ENCODE measurements at places on chromosomes 1 and 21.
A peak's percentile ranks its signal among the peaks of the same experiment; 100 is the strongest.

DNA sequence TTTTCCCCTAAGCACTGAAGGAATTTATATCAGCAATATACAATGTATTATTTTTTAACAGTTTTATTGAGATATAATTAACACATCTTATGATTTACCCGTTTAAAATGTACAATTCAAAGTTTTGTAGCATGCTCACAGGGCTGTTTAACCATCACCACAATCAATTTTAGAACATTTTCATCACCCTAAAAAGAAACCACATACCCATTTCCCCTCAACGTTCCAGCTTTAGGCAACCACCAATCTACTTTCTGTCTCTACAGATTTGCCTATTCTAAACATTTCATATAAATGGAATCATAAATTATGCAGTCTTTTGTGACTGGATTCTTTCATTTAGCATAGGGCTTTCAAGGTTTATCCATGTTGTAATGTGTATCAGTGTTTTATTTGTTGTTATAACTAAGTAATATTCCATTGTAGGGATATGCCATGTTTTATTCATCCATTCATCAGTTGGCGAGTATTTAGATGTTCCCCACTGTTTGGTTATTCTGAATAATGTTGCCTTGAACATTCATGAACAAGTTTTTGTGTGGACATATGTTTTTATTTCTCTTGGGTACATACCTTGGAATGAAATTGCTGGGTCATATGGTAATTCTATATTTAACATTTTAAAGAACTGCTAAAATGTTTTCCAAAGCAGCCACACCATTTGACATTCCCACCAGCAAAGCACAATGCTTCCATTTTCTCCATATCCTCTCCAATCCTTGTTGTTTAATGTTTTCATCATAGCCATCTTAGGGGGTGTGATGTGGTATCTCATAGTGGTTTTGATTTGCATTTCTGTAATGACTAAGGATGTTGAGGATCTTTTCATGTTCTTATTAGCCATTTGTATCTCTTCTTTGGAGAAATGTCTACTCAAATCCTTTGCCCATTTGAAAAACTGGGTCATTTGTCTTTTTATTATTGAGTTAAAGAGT lies 188.5 kb downstream of the TM2D1 start:
- DNase-seq: no peak

DNA sequence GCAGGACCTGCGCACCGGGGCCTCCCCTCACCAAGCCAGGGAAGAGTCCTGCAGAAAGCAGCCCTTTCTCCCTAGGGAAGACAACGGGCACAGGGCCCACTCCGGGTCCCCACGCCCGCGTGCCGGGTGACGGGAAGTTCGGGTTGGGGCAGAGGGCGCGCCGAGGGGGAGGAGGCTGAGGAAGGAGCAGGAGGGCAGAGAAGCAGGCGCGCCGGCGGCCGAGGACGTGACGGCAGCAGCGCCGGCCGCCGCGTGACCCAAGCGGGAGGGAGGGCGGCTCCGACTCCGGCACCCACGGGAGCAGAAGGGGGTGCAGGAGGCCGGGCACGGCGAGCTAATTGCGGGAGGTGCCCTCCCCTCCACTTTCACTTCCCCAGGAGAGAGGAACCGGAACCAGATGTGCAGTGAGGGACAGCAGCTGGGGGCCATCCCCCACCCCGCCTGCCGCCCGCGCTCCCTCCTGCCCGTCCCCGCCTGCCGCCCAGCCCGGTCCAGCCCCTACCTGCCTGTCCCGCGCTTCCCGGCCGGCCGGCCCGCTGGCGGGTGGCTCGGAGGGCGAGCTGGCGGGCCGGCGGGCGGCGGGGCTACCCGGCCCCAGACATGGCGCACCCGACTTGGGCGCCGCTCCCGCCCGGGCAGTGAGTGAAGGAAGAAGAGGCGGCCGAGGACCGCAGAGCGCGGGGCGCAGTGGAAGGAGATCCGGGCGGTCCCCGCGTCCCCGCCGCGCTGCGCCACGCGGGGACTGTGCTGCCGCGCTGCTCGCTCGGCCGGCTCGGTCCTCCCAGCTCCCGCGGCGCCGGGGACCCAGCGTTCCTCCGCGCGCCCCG lies 510 bp downstream of the DENND4B start:
- DNase-seq: peak; percentile 64

- no peak for DNase-seq
Observed at GRCh38 chr1:159829273-159829634, 2.6 kb downstream of the SLAMF8 start.

DNA sequence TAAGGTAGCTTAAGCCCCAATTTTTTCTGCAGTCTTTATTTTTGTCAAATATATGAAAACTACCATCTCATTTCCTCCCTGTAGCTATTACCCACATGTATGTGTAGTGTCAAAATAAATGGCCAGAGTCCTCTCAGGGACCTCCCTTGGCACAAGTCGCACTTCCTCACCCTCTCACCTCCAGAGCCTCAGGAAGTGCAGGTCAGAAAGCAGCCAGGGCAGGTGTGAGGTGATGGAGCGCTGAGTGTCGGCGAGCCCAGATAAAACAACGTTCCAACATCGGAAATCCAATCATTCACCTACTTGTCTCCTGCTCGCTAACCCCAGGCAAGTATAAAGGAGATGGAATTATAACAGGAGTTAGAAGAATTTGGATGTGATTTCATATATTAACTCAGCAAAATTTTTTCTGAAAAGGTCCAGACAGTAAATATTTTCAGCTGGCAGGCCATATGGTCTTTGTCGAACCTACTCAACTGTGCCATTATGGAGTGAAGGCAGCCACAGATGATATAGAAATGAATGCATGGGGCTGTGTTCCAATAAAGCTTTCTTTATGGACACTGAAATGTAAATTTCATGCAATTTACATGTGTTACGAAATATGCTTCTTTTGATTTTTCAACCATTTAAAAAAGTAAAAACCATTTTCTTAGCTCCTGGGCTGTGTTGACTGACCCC lies 76.8 kb upstream of the ERG start:
- DNase-seq: no peak

DNA sequence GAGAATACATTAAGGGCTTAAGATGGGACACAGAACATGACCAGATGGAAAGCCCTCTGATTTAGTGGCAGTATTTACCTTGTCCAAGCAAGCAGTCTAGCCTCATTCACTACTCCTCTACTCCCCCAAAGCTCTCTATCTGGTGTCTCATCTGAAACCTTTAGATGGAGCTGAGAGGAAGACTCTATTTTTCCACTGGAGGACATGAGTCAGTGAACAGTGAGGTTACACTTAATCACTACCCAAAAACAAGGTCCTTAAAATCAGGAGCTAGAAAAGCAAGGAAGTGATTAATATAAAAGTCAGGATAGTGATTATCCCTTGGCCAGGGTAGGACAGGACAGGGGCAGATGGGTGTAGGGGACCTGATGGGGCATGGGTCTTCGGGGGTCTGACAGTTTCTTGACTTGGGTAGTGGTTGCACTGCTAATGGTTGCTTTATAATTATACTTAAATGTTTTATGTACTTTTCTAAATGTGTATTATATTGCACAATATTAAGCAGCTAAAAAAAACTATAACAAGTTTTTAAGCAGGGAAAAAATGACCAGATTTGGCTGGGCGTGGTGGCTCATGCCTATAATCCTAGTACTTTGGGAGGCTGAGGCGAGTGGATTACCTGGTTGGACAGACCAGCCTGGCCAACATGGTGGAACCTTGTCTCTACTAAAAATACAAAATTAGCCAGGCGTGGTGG lies 3.0 kb downstream of the PTPN22 start:
- no peak for DNase-seq

DNA sequence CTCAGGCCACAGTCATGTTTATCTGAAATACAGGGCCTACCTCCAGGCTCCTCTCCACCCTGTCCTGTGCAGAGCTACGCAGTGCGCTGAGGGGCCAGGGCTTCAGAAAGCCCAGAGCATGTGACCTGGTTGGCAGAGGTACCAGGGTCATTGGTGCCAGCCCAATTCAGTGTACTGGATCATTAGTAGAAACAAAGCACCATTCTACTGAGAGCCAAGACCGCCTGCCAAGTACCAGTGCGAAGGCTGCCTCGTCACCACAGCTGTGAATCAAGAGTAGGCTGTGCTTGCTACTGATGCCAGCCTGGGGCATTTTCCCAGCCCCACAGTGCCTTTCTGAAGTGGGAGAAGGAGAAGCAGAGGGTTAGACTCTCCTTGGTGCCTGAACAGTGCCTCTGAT lies 59.8 kb downstream of the CAPN9 start:
- no peak for DNase-seq

GRCh38 chr1:227390525-227390924 lies 72.2 kb upstream of the CDC42BPA start:
- no peak for DNase-seq

DNA sequence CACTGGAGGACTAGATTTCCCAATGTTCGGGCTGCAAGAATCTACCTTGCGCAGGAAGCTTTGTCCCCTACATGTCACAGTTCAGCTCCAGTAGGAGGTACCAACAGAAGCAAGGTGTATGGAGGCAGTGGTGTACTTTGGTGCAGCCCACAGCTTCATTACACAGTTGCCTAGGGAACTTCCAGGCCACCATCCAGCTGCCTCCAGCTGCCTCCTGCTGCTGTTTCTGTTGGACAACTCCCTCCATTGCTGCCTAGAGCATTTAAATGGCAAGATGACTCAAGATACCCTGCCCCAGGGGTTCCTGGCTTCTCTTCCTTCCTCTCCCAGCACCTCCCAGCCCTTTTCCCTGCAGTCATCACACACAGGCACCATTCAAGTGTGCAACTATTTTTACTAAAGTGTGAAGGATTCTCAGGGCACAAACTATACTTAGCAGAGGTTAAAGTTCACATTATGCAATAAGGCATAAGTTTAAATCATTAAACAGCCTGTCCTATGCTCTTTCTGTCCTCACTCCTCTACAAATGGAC lies 39.0 kb upstream of the ATP1A1 start:
- no peak for DNase-seq

DNA sequence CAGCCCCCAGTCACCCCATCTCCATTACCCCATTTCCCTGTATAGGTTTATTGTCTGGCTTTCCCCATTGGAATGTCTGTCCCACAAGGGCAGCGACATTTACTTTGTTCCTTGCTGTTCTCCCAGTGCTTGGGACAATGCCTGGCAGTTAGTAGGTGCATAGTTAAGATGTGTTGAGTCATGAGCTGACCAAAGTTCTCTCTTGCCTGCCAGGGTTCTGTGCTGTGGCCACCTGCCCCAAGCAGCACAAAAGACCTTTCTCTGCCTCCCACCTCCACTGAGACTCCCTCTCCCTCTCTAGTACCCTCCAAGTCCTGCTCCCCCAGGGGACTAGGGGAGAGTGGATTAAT lies 40.0 kb downstream of the TMCO4 start:
- DNase-seq: no peak

- no peak for DNase-seq
Observed at GRCh38 chr1:91057784-91058183, 35.9 kb upstream of the ZNF644 start.

GRCh38 chr1:162069334-162070093 lies at the start of gene NOS1AP:
NOS1AP (plus strand) TSS chr1:162069691; CDS start chr1:162070178, 487 bp downstream.
- DNase-seq: peak; percentile 58

GRCh38 chr1:55869065-55869464 lies 653.9 kb upstream of the USP24 start:
- DNase-seq: no peak

GRCh38 chr1:78950826-78951225 lies 55.7 kb downstream of the ADGRL4 start:
- DNase-seq: no peak

DNA sequence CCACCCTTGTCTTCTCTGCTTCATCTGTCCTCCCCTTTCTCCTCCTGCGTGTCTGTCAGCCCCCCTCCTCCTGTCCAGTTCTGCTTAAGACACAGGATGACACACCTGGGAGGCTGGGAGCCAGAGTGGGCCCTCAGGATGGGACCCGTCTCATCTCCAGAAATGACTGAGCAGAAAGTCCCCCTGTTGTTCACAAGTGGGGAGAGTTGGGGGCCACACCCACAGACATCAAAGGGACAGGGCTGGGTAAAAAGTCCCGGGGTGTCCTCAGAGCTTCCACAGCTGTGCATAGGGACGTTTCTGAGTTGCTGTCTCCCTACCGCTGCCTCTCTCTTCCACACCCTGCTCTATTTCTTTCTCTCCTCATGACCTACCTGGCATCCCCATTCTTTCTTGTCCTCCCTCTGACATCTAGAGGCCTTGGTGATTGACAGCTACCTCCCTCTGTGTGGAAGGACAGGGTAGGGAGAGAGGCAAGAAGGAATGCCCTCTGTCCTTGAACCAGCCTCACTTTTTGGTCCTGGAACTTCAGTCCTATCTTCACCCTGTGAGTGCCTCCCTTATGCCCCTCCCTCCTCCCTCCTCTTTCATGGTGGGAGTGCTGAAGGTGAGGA lies 19.5 kb upstream of the SH2D2A start:
- DNase-seq: no peak

- DNase-seq: no peak
Observed at GRCh38 chr1:160161965-160162705, 10.7 kb downstream of the ATP1A4 start.

DNA sequence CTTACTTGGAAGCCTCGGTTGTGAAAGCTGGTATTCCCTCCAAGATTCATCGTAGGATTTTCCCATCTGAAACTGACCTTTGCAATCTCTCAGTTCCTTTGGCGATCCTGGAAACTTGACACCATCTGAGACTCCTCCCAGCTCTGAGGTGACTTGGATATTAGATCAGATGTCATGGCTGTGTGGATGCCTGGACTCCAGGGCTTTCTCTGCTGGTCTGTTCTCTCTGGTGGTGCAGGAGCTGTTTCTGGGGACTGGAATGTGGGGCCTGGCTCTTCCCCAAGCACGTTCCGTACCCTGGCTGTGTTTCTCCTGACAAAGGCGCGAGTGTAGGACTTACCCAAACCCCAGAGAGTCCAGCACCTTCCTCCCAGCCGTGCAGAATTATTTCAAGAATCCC lies 252.2 kb downstream of the RPS6KC1 start:
- no peak for DNase-seq

DNA sequence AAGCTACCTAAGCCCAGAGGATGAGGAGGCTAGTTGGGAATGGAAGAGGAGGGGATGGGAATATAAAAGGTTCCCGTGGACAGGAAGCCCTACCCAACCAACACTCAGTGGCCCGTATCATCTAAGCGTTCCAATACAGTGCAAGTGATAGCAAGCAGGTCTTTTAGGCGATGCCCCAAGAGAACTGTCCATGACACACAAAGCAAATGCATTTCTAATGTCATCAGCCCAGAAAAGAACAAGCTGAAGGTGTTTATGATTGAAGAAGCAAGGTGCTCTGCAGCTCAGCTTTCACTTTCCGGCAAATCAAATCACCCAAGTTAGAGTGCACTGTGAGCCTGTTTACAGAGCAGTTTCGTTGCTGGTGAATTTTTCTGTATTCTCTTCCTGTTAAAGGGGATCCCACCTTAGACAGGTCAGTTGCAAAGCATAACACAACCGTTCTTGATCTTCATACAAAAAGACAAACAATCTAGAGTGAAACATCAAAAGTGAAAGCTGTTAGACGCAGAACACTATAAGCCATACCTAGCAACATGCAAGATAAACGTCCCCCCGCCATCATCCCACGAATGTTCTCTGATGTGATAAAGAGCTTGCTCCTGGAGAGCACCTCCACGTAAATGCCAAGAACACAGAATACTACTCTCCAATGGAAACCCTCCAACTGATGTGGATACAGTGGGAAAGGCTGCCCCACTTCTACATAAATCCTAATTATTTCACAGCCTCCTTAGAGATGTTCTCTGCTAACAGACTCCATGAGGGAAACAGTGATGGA lies 54.0 kb downstream of the PGBD5 start:
- no peak for DNase-seq

- no peak for DNase-seq
Observed at GRCh38 chr1:172781513-172782140, 122.7 kb downstream of the FASLG start.

- no peak for DNase-seq
Observed at GRCh38 chr1:1166642-1167397, 6.9 kb upstream of the TTLL10 start.

Data from activated T-helper 1 cell treated with Interleukin-2 at 50 U/mL for 16 hours (primary cell).